Activated naive CD4-positive, alpha-beta T cell treated with anti-CD3 and anti-CD28 coated beads, Interleukin-2, amount 50 U/mL, for 16 hours (primary cell): ENCODE measurements at places on chromosomes 5 and 9.

GRCh38 chr5:132054697-132055440 lies 5.6 kb upstream of the IL3 start:
- no peak for DNase-seq

- no peak for DNase-seq
Measured at GRCh38 chr5:169909945-169910344, 70.3 kb downstream of the INSYN2B start.

DNA sequence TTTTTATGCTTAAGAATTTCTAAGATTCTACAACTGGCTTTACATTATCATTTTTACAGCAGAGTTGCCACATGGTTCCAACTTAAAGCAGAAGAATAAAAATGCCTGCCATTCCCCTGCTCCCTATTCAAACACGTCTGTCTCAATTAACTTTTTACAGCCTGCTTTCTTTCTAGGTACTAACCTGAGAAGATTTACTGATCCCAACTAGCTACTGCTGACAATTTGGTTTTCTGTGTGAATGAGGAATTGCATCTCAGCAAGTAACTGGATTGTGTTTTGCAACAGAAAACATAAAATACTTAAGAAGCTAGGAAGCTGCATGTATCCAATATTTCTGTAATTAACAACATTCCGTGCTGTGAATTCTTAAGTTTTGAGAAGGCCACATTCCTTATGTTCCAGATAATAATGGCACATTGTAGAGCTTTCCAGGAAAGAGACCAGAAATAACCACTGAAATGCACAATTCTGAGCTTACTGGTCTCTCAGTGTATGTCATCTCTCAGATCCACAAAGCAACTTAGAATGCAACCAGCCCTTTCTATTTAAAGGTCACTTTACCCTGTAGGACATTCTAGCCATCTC lies 306.8 kb upstream of the NMUR2 start:
- DNase-seq: no peak

DNA sequence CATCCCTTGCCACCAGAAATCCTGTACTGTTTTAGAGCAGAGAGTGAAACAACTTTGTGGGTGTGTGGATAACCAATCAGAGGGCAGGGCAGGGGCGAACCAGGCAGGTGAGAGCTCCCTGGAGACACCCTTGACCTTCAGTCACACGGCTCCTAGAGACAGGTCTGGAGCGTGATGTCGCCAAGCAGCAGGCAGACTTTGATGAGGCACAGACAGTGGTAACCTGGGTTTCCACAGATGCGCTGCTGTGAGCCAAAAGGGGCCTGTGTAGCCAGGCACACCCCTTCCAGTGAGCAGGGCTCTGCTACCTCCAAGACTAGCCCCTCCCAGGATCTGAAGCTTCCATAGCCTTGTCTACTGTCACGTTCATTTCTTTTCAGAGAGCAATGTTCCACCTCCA lies 317.8 kb upstream of the ADCY2 start:
- DNase-seq: no peak

GRCh38 chr9:70043285-70043684 lies 363 bp upstream of the MAMDC2 start:
- DNase-seq: no peak

GRCh38 chr5:72694856-72695255 lies 121.6 kb upstream of the TNPO1 start:
- no peak for DNase-seq

- DNase-seq: no peak
Measured at GRCh38 chr5:38601133-38601862, 44.9 kb upstream of the LIFR start.

DNA sequence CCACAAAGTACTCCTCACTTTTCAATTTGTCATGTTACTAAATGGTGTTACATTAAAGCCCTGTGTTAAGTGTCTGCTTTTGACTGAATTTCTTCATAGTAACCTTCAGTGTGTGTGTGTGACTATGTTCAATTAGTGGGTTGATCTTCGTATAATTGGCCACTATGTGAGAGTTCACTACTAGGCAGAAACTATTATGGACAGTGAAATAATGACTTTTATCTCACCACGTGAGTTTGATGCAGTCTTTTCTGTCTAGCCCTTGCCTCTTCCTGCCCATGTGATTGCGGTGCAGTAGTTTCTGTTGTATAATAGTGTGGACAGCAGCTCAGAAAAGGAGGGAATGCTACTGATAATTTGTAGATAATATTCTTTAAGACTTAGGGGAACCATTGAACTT lies 1.8 kb upstream of the MAML1 start:
- no peak for DNase-seq

GRCh38 chr5:8157320-8157822 lies 288.4 kb downstream of the MTRR start:
- no peak for DNase-seq

DNA sequence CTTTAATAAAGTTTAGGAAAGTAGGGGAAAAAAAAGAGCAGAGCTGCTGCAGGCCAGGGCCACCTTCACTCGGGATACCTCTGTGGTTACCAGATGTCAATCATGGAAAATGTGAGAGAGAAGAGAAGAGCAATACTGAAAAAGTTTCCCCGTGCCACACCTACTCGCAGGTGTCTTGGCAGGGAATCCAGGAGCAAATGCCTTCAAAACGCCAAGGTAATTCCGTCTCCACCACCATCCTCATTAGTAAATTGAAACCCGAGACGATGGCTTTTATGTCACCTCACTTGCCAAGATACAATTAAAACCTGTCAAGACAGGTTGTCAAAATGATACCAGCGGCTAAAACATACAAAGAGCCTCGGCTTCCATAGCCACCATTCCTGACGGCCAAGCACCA lies 49.7 kb downstream of the FAM81B start:
- no peak for DNase-seq

DNA sequence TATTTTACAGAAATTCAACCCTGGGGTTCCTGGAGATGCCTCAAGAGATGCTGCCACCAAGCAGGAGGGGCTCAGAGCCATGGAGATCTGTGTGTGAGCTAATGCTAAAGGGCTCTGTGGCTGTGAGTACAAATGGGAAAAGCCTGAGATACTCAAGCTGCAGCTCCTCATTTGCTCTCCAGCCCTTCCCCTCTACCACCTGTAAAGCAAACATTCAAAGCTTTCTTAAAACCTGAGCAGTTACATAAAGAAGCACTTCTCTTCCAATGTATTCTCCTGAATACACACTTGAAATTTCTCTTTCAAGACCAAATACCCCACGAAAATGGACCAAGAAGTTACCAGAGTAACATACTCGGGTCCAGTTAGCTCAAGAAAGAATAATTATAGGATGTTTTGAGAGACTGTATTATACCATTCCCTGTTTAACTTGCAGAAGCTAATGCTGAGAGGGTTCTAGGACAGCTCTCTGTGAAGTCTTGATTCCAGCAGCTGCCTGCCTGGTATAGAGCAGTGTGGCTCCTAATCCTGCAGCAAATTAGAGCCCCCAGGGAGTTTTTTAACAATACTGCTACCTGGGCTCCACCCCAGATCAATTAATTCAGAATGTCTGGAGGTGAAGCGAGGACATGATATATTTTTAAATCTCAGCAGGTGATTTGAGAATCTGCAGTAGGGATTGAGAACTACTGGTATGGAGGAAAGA lies 21.1 kb downstream of the RGS7BP start:
- DNase-seq: no peak

- DNase-seq: no peak
Measured at GRCh38 chr9:36161187-36161586, 8.0 kb upstream of the CCIN start.
